ENCODE measurements at places on chromosomes 6 and 20.

DNA sequence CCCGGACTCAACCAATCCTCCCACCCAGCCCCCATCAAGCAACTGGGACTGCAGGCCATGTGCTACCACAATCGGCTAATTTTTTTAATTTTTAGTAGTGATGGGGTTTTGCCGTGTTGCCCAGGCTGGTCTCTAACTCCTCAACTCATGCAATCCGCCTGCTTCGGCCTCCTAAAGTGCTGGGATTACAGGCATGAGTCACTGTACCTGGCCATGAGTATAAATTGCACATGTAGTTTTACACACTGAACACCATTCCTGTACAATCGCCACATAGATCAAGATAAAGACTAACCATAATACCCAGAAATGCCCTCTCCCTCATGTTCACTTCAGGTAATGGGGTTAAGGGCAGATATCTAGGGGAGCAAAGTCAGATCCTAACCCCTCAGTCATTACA, 26.4 kb downstream of the TRPC4AP start:
- DNase-seq = no peak

DNA sequence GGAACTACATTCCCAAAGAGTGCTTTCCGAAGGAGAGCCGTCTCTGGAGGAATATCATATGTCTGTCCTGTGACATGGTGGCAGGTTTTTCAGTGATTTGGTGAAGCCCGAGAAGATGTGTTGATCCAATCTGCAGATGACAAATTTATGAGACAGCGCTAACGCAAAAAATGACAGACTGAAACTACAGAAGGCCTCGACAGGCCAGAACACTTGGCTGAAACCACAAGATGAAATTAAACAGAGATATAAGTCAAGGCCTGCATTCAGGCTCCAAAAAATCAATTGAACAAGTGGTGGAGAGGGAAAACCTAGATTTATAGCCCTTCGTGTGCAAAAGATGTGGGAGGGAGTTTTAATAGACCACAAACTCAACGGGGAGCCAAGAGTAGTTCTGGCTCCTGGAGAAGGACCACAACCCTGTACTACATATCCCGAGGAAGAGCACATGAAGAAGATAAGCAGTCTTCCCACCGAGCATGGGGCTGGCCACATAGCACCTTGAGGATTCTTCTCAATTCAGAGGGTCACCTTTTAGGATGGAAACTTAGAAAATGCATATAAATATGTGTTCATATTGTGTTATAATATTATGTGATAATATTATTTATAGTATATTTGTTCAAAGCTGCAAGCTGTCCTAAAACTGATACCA, 231.3 kb upstream of the PDE10A start:
- DNase-seq = no peak

DNA sequence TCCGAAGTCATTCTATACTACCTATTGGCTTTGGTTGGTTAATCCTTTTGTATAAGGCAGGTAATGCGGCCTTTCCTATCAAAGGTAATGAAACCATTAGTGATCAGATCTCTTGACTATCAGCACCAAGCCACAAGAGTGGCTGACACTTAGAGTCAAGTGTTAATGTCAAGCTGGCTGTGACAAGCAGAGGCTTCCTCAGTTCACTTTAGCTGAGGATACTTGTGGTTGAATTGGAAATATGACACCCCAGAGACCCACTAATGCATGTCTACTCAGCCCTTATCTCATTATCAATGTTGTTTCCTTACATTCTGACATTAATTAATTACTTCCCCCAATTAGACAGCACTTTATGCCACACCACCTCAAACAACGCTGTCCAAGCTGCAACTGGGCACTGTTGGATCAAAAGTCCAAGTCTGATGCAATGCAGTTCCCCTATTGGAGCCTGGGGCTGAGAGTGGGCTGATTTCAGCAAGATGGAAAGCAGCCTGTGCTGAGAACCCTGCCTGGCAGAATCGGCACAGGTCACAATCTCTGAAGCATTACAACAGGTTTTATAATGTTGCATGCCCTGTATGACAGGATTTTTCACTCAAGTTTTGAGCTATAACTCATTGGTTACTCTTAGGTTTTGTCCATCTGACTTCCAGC, 273.5 kb downstream of the COL12A1 start:
- no peak for DNase-seq

DNA sequence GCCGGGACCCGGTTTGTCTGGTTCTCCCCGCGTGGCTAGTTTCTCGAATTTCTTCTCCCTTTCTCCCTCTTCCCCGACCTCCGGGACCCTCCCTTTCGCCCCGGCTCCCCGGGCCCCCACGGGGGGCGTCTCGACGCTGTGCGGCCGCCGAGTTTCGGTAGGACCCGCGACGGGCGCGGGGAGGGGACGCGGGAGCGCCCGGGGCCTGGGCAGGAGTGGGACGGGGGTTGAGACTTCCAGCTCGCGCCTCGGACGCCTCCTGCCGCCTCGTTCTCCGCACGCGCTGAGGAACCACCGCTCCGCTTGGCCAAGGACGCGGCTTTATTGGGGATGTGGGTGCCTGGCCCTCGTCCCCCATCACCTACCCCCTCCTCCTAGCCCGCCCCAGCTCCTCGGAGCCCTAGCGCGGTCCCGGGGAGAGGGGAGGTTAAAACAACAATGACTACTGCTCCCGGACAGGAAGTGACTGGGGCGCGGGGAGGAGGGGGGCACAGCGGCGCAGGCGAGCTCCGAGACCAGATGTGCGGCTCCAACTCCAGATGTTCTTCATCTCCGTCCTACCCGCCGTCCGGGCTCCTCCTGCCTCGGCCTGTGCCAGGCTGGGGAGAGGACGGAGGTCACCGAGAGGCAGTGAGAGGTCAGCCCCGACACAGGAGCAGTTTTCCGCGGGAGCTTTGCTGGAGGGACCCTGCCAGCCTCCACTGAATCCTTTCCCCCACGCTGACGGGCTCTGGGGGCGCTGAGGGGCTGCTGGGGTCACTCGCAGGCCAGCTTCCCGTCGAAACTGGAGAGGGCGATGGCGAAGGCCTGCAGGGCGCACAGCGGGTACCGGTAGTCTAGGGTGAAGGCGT, 917 bp upstream of the TEAD3 start:
- DNase-seq = peak; percentile 39

- DNase-seq = no peak
These were observed 119.9 kb upstream of the CEP85L start for GRCh38 chr6:118771253-118771652.

- no peak for DNase-seq
These were observed 121.7 kb downstream of the NKAIN2 start for GRCh38 chr6:123925350-123925749.

DNA sequence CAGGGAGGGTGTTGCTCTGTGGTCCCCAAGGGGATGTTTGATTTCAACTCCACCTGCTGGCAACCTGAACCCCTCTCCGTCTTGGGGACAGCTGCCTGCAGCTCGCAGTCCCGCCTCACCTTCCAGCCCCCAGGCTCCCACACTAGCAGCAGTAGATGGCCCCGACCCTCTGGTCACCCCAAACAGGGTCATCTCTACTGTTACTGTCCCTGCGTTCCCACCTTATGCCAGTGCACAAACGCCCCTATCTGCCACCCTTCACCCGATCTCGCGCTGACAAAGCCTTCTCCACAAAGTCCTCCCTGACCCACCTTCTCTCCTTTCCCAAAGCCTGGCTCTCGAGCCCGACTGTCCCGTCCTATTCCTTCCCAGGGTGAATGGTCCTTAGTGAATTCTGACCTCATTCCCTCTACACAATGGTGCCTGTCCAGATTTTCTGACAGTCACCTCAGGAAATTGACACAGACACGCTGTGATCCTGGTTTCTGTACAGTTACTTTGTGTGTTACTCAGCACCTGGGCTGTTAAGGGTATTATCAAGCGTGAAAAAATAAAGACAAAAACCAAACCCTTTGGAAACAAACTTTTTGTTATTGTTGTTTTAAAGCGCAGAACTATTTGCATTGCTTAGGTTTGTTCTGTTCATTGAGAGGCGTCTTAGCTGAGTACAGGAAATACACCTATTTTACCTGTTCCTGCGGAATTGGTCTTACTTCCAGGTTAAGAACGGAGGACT, 728 bp downstream of the FUT9 start:
- no peak for DNase-seq

GRCh38 chr6:142954844-142955243, 9.9 kb upstream of the HIVEP2 start:
- no peak for DNase-seq

DNA sequence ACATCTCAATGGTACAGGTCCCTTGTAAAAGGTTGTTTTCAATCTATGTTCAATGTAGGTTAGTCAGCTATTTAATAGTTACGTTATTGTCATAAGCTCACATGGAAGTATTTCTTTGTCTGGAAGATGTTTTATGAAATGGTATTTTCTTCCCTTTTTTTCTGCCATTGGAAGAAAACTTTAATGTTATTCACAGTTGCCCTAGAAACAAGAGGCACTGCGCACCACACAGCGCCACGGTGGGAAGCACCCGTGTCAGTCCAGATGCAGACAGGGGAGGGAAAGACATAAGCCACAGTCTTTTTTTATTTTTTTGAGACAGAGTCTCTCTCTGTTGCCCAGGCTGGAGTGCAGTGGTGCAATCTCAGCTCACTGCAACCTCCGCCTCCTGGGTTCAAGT, 82.1 kb downstream of the GCNT2 start:
- DNase-seq = no peak

GRCh38 chr20:56685879-56686278, 56.8 kb downstream of the TFAP2C start:
- no peak for DNase-seq

DNA sequence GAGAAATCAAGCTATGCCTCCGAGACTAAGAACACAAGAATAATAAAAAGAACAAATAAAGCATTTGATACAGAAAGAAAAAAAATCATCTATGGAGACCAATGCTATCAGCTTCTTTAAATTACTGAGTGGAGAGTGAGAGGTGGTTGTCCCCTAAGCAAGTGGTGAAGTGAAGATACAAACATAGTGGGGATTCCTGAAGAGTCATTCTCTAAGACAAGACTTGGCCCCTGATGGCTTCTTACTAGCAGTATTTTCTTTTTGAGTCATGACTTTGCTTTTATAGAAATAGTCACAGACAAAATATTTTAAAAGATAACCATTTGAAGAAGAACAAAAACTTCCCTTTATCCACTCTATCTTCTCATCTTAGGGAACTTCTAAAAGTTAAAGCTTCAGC, 261.4 kb upstream of the PRDM1 start:
- DNase-seq = no peak

DNA sequence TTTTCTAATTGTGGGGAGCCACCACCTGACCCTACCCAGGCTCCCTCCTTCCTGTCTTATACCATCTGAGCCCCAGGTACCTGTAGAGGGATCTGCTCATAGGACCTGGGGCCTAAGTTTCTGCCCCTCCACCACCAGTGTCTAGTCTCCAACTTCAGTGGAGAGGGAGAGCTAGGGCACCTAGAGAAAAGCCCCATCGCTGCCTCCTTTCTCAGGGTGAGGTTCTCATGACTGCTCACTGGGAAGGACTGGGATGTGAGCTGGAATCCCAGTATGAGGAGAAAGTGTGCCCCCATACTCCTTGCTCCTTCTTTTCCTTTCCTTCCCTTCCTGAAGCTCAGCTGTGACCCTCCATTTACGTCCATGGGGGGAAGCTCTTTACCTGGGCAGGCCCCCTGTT, 231.6 kb downstream of the LRFN2 start:
- no peak for DNase-seq

DNA sequence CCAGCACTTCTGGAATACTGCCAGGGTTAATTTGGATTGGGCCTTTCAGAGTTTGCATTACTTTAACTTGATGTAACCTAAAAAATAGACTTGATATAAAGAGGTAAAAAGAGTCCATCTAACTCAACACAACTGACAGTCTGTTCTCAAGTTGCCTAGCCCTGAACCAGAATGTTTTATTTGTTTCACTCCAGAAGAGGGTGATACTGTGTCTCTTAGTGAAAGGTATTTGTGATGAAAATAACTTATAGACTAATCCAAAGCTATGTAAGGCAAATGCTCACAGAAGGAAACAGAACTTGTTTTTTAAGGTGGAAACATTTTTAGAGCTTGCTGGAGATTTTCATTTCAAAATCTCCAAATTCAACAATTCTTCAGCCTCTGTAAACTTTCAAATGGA, 469.1 kb upstream of the RUNX2 start:
- peak; percentile 29 for DNase-seq

- DNase-seq = no peak
These were observed 21.6 kb downstream of the TFEB start for GRCh38 chr6:41713650-41714291.
